ENCODE measurements at places on chromosomes 12 and 14. TPM values are rescaled to one million over a fixed set of nuclear protein-coding genes. Genes with fewer than 3 reads are reported as not detected.

- DNase-seq = no peak
Measured at GRCh38 chr14:68941820-68942219, 37.3 kb downstream of the ACTN1 start.

DNA sequence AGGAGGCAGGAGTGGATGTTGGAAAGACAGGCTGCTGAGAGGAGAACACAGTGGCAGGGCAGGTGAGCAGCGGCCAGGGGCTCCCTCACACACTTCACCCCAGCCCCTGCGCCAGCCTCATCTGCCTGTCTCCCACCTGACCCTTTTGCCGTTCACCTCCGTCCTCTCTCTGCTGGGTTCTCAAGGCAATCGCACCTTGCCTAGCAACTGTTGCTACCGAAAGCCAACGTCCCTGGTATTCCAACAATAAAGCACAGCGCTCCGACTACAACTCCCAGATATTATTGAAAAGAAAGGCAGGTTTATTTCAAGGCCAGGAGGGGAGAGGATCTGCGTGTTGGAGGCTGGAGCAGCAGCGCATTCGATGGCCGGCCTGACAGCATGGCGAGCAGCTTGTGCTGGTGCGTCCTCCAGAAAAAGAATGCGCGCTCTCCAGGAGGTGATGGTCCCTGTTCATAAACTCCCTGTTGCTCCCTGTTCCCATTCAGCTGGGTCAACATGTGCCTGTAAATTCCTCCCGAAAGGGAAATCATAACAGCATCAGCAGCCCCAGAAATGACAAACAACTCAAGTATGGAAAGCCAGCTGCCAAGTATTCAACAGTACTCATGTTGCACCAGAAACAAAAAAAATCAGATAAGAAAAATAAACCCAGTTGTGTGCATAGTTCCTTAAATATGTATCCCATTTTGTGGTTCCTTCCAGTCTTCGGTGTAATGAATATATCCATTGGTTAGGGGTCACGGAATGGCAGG, 153.0 kb upstream of the DIO3 start:
- no peak for DNase-seq

DNA sequence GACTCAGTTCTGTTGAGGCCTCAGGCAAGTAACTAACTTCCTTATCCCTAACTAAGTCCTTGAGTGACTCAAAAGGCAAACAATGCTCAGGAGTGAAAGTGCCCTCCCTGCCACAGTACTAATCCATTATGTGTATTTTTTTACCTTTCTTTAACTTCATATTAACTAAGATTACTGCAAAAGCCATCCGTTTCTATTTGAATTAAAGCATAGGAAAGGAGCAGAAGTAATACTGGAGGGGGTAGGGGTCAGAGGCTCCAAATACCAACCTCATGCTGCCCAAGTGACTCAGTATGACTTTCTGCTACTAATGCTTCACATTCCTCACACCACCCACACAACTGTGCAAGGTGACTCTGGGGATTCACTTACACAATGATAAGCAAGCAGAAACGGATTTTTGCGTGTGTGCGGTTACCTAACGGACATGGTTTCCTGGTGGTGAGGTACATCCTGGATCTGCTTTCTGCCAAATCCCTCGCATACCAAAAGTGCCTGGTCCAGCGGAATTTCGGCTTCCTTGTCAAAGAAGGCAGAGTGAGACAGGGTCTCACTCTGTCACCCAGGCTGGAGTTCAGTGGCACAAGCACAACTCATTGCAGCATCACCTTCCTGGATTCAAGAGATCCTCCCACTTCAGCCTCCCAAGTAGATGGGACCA, 25.1 kb downstream of the MOK start:
- DNase-seq = no peak

GRCh38 chr14:103232031-103232808, 101.8 kb upstream of the EIF5 start:
- DNase-seq = no peak

DNA sequence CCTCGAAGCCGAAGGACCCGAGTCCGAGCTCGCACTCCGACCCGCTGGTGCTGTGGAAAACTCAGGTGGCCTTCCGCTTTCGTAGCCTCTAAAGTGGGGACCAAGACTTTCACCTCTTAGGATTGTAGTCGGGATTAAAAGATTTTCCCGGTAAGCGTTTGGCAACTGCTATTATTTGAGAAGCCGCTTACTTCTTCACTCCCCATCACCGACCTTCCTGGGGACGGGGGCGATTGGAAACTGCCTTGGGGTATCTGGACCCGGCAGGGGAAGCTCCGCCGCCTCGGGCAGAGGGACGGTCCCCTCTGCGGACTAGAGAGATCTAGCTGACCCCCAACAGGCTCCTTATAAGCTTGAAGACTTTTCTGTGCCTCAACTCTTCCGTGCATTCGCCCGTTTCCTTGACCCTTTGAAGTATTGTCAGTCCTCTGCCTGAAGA, 659 bp downstream of the TRAFD1 start:
- no peak for DNase-seq

- no peak for DNase-seq
Measured at GRCh38 chr14:102827716-102828115, 50.5 kb downstream of the TRAF3 start.

DNA sequence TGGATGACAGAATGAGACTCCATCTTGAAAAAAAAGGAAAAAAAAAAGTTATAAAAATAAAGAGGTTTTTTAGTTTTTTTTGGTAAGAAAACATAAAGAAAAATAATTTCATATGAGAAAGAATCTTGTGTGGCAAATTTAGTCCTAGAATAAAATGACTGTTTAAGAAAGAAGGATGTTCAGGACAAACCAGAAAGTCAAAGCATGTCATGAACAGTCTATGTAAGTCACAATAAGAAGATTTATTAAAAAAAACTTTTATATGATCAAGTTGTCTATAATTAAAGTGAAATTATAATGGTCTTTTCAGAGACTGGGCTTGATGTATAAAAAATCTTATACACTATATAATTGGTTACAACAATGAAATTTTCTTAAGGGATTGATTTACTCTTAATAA, 68.1 kb upstream of the HECTD1 start:
- DNase-seq = no peak

Gene SMCO3
- total RNA-seq = 0.57 TPM

Gene PLBD1
- total RNA-seq = 12.4 TPM

- no peak for DNase-seq
Measured at GRCh38 chr12:90246688-90247087, 538.0 kb upstream of the ATP2B1 start.

Gene RTL1
- not detected for total RNA-seq

- no peak for DNase-seq
Measured at GRCh38 chr14:22798528-22798927, 16.7 kb downstream of the SLC7A7 start.

Gene ZNF385A
- total RNA-seq = 19.3 TPM

- no peak for DNase-seq
Measured at GRCh38 chr12:82673698-82674097, 13.0 kb upstream of the TMTC2 start.

- peak; percentile 87 for DNase-seq
Measured at GRCh38 chr14:77067632-77068516, 30.2 kb upstream of the CIPC start.

- no peak for DNase-seq
Measured at GRCh38 chr14:98229656-98230366, 1042.2 kb downstream of the BCL11B start.

Gene C1QL4
- not detected for total RNA-seq

DNA sequence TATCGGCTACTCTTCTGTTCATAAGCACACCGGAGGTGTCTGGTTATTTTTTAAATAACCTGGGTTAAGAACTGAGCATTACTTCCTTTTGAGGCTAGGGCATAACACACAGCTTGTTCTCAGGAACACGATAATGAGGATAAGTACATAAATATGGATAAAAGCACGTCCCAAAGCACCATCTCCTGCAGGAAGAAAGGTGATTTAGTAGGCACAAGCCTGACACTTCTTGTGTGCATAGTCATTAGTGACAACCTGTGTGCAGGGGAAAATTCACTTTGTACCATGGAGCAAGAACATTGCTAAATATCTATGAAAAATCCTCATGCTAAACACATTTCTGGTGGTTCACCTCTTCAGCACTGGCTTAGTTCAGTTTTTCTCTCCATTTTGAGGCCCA, 166.5 kb downstream of the SNAPC1 start:
- no peak for DNase-seq

Gene TRIM9
- 2.7 TPM for total RNA-seq

- peak; percentile 51 for DNase-seq
Measured at GRCh38 chr12:2075508-2076195, 22.9 kb downstream of the CACNA1C start.

GRCh38 chr12:9118158-9118557, 2.4 kb upstream of the A2M start:
- no peak for DNase-seq

- DNase-seq = no peak
Measured at GRCh38 chr12:45674181-45674977, 55.1 kb upstream of the ARID2 start.

DNA sequence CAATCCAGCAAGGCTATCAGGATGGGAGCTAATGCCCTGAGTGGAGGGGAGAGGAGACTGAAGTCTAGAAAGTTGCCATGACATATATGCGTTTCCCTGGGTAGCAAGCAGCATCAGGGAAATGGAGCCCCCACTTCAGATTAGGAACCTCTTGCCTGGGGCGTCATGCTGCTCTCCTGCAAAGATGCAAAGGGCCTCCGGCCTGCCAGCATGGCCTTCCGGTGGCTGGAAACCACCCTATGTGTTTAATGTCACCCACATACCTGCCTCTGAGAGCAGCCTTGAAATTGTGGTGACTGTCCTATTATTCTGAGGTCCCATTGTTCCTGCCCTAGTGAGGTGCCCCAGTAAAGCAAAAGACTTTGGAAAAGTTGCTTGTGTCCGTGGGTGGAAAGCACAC, 10.0 kb upstream of the IFI27L2 start:
- DNase-seq = peak; percentile 62

DNA sequence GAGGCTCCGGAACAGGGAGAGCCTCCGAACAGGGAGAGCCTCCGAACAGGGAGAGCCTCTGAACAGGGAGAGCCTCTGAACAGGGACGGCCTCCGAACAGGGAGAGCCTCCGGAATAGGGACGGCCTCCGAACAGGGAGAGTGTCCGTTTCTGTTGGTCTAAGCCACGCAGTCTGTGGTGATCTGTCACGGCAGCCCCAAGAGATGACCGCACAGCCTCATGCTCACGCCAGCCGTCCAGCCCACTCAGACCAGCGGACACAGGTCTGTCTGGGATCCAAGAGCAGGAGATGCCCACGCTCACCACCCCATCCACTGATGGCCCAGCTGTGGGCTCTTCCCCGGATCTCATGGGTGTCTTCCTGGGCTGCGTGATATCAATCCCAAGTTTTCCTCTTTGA, 33.3 kb downstream of the GALNT9 start:
- DNase-seq = no peak

Gene RASSF9
- total RNA-seq = 5.7 TPM

- DNase-seq = no peak
Measured at GRCh38 chr14:79663453-79663852, 547.9 kb downstream of the DIO2 start.

DNA sequence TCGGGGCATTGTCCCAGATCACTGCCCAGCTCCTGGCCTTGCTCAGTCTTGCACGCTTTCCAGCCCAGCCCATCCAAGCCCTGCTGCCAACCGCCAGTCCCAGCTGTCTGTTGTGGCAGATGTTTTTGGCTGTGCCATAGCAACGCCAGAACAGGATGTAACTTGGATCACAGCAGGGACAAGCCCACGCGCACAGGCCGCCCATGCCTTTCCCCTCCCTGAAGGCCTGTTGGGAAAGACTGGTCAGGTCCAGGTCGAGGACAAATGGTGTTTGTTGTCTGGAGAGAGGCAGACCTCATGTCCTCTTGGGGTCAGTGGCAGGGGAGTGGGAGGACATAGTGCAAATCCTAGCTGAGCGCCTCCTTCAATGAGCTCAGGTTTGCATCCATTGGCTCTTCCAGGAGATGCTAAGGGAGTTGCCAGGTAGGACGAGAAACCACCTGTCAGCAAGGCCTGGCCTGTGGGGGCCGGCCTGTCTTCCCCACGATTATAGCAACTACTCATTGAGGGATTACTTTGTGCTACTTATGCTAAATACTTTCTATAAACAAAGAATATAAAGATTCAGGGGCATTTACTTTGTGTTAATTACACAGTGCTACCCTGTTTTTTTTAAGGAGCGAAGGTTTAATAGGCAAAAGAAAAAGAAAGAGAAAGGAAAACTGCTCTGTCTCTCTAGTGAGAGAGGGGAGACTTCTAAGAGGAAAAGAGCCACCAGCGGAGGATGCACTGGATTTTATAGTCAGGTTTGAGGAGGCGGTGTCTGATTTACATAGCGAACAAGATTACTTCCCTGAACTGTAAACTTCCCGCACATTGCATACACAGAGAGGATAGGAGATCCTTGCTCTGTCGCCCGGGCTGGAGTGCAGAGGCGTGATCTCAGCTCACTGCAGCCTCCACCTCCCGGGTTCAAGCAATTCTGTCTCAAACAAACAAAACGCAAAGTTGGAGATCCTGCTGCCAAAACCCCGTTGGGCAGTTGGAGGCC, 42.8 kb upstream of the CORO1C start:
- DNase-seq = peak; percentile 94

DNA sequence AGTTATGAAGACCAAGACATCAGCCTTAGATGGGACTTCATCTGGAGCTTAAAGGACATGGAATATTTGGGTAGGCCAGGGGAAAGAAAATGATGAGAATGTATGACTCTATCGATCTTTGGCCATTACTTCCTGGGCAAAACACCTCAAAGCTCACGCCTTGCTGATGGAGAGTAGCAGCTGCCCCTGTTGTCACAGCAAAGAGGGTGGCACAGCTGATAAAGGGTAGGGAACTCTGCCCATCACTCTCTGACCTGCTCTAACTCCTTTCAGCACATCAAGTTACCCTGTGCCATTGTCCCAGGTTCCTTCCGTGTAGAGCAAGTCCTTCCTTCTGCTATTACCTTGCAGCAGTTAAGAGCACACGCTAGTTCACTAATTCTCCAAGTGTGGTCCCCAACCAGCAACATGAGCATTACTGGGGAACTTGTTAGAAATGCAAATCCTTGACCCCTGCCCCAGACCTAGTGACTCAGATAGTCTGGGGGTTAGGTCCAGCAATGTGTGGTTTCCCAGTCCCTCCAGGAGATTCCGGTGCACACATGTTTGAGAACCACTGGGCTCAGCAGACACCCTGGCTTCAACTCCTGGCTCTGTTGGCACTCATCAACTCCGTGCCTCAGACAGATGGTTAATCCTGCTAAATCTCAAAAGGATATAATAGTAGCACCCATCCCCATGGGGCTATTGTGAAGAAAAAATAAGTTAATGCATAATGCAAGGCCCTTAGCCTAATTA, 93.7 kb upstream of the EEA1 start:
- DNase-seq = no peak

DNA sequence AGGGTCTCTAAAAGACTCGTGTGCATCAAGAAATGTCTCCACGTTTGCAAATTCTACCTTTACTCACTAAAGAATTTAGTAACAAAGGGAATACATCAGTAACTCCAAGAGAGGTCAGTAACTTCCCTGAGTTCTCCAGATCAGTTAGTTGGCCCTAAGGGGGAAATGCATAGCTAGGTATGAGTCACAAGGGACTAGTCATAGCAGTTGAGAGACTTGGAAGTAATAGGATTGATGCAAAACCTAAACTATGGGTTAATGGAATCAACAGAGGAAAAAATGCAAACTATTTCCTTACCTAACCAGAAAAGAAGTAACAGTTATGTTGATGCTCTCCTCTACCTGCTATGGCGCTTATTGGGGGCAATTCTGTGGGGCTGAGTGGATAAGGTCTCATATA, 148.8 kb upstream of the GARIN6 start:
- DNase-seq = no peak

Gene HOXC12
- 1.1 TPM for total RNA-seq

- DNase-seq = no peak
Measured at GRCh38 chr14:91252871-91253794, 8.6 kb upstream of the GPR68 start.

Gene BIN2
- 8.8 TPM for total RNA-seq

Gene SLC38A6
- 15.8 TPM for total RNA-seq
